ENCODE measurements at places on chromosomes 12 and 14.

DNA sequence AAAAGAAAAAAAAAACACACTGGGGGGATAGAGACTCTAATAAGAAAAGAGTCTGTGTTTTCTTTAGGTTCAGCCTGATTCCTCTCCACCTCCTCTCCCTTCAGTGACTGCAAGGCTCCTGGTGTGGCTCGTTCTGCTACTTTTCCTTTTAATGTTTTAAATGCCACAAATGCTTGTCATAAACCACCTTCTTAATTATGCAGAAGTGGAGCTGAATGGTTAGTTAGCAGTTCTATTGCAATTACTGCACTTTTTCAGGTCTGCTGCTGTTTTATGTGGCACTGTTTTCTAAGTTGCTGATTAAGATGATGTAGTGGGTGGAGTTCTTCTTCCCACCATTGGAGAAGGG is 878.1 kb downstream of the DIO2 start:
- DNase-seq: no peak

GRCh38 chr12:58750484-58750883 is 169.8 kb downstream of the LRIG3 start:
- DNase-seq: no peak

- DNase-seq: no peak
Measured at GRCh38 chr14:69487771-69488170, 3.2 kb downstream of the PLEKHD1 start.

DNA sequence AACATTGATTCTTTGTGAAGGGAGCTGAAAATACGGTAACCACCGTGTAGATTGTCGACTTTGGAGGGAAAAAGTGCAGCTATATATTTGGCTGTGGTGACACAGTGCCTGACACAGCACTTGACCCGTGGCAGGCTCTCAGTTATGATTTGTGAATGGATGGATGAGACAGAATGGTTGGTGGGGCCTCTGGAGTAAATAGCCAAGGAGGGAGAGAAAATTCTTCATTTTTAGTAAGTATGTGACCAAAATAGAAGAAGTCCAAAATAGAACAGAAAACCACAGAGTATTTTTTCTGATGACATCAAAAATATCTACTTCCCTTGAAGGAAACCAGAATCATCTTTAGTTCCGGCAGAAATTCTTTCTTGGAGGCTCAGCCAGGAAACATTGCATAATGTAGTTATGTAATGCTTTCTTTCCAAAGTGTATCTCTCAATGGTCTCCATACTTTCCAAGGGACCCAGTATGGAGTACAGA is 82.0 kb upstream of the WSCD2 start:
- DNase-seq: no peak

GRCh38 chr12:62533087-62533754 is 66.6 kb downstream of the MON2 start:
- DNase-seq: no peak

GRCh38 chr12:24591079-24591626 is 357.7 kb downstream of the BCAT1 start:
- DNase-seq: no peak

- no peak for DNase-seq
Measured at GRCh38 chr12:115574826-115575225, 702.7 kb downstream of the MED13L start.

GRCh38 chr14:74488786-74489397 is 4.2 kb downstream of the NPC2 start:
- DNase-seq: no peak
